ENCODE measurements at places on chromosomes 7 and 10.

DNA sequence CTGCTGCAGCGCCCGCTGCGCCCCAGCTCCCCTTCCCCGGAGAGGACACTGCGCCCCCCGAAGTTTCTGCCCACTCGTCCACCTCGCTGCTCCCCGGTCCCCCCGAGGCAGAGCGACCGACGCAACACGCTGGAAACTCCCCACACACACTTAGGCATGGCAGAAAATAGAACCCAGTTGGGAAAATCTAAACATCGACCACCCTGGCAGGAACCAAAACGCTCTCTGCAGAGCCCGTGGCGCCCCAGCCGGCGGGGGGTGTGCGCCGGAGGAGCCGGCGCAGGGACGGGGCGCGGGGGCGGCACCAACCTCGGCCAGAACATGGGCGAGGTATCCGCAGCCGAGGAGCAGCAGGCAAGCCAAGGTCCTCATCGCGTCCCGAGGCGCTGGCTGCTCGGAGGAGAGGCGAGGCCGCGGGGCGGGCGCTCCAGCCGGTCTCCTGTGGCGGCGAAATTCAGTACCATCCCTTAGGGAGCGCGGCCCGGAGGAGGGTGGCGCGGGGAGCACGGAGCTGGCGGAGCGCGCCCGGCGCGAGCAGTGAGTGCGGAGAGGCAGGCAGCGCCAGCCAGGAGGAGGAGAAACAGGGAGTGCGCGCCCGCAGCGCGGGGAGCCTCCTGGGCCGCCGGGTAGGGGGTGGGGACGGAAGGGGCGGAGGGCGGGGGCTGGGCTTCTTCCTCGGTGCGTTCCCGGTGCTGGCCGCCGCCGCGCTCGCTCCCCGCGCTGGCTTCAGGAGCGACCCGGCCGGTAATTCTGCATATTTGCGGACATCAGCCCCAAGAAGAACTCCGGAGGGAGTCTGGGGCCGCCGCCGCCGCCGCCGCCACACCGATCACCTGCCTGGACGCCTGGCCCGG is 789 bp downstream of the PDGFA start:
- H3K4me3 ChIP-seq, result no peak overlapping the region
- H3K4me1 ChIP-seq, result peaks cover 41% of the 10 kb centered on the region
- H3K27ac ChIP-seq, result no peak overlapping the region
- no peak for DNase-seq
- no peaks in the 10 kb centered on the region for H3K36me3 ChIP-seq
- H3K27me3 ChIP-seq, result peaks cover 48% of the 10 kb centered on the region

DNA sequence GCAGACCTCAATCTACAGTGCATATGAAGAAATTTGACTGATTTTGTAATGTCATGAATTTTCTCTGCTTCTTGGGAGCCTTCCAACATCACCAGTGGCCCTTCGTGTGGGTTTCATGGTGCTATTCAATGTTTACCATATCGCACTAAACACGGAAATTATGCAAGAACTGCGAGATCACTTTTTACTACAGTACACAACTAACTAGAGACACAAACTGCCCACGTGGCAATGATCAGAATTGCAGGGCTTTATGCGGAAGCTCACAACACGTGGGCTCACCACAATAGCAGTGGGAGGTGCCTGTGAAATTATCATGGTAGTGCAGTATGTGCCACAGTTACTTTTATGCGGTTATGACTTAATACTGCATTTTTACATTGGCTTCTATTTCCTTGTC is 449.7 kb upstream of the KLF6 start:
- no peaks in the 10 kb centered on the region for H3K4me1 ChIP-seq
- no peak overlapping the region for H3K27ac ChIP-seq
- DNase-seq, result no peak
- no peaks in the 10 kb centered on the region for H3K27me3 ChIP-seq
- H3K36me3 ChIP-seq, result no peaks in the 10 kb centered on the region

- H3K4me1 ChIP-seq, result peaks cover 65% of the 10 kb centered on the region
- H3K27ac ChIP-seq, result no peak overlapping the region
Measured at GRCh38 chr10:93410697-93411348, 71.3 kb downstream of the MYOF start.

- H3K27me3 ChIP-seq, result no peaks in the 10 kb centered on the region
- no peak for DNase-seq
- H3K27ac ChIP-seq, result no peak overlapping the region
- peaks cover 10% of the 10 kb centered on the region for H3K4me1 ChIP-seq
Measured at GRCh38 chr10:24916365-24916764, 36.0 kb downstream of the PRTFDC1 start.

DNA sequence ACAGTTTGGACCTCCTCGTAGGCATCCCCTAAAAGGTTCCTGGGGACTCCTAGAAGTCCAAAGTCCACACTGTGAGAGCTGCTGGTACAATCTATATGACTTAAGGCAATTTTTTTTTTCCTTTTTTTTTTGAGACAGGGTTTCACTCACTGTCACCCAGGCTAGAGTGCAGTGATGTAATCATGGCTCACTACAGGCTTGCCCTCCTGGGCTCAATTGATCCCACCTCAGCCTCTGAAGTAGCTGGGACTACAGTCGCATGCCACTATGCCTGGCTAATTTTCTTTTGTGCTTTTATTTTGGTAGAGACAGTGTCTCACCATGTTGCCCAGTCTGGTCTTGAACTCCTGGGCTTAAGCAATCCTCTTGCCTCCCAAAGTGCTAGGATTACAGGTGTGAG is 4.6 kb upstream of the SPOCK2 start:
- peaks cover 6% of the 10 kb centered on the region for H3K36me3 ChIP-seq
- DNase-seq, result no peak
- H3K4me3 ChIP-seq, result no peak overlapping the region
- H3K4me1 ChIP-seq, result peaks cover 26% of the 10 kb centered on the region
- no peak overlapping the region for H3K27ac ChIP-seq

- H3K27ac ChIP-seq, result no peak overlapping the region
- no peaks in the 10 kb centered on the region for H3K27me3 ChIP-seq
- H3K4me3 ChIP-seq, result no peak overlapping the region
Measured at GRCh38 chr7:13947535-13947934, 41.9 kb downstream of the ETV1 start.

DNA sequence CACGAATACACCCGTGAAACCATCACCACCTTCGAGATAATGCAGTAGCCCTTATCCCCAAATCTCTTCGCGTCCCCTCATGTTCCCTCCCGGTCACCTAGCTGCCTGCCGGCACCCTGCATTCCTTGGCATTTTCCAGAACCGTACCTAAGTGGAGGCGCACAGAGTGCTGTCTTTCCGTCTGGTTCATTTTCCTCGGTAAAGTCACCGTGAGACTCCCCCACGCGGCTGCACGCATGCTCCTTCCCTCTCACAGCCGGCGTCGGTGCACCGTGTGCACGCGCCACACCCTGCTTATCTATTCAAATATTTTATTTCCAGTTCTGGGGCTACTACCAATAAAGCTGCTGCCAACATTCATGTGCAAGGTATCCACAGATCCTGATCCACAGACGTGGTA is 65.5 kb upstream of the NKX6-2 start:
- no peaks in the 10 kb centered on the region for H3K27me3 ChIP-seq
- peak; percentile 1 for DNase-seq
- peaks cover 10% of the 10 kb centered on the region for H3K4me1 ChIP-seq
- H3K27ac ChIP-seq, result no peak overlapping the region
- H3K36me3 ChIP-seq, result no peaks in the 10 kb centered on the region
- no peak overlapping the region for H3K4me3 ChIP-seq
